Activated CD8-positive, alpha-beta memory T cell treated with anti-CD3 and anti-CD28 coated beads, Interleukin-2, amount 10 ng/mL, durations not matched to agents 7 days and 5 days (primary cell): ENCODE measurements at places on chromosomes 1 and 21. TPM values are rescaled to one million over a fixed set of nuclear protein-coding genes. Genes with fewer than 3 reads are reported as not detected.

The HSD3B1 gene
- not detected for total RNA-seq

The GJB5 gene
- total RNA-seq: not detected

The ARHGEF10L gene
- not detected for total RNA-seq

The C8B gene
- not detected for total RNA-seq
